ENCODE measurements at places on chromosomes 3 and 15.

GRCh38 chr15:74277242-74277810 is 41.2 kb downstream of the CCDC33 start:
- no peak for DNase-seq

- no peak for DNase-seq
These were observed 6.8 kb downstream of the TMPRSS7 start for GRCh38 chr3:112041321-112041720.

- no peak for DNase-seq
These were observed 164.1 kb downstream of the ARRDC4 start for GRCh38 chr15:98124581-98124980.

DNA sequence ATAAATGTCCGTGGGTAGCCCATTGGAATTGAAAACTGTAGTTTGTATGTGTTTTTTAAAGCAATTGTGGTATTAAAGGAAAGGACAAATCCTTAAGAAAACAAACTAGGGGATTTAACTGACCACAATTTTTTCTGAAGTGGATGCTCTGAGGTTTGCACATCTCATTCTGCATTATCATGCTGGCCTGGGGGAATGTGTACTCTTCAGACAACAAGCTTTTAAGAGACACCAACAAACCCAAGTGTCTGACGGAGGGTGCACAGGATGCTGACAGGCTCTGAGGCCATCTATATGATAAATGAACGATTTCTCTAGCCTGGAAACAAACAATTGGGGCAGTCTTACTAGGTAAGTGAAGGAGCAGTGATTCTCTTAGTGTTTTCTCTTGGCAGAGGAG is 9.1 kb downstream of the LINS1 start:
- DNase-seq, result no peak

DNA sequence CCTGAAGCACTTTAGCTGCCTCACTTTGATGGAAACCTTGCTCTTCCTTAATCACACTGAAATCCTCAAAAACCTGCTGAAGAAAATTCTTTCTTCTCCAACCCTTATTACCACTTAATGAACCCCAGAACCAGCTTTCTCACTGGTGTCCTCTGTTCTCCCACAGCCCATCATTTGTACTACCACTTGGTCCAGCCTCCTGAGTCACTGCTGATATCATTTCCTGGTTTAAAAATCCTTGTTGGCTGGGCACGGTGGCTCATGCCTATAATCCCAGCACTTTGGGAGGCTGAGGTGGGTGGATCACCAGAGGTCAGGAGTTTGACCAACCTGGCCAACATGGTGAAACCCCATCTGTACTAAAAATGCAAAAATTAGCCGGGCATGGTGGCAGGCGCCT is 418.6 kb upstream of the KCNMB2 start:
- no peak for DNase-seq

DNA sequence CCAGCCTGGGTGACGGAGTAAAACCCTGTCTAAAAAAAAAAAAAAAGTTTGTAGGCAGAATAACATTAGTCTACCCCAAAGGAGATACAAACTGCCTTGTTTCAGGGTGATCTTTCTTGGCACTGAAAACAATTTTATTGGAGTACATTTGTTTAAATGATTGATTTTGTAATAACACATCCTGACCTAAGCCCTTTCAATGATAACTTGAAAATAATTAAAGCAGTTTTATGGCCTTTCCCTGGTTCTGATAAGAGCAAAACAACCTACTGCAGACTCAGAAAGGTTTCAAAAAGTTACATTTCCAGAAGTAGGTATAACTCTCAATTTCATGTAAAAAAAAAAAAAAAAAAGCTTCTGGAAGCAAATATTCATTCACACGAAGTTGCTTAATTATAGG is 164.4 kb downstream of the ISL2 start:
- DNase-seq, result no peak

DNA sequence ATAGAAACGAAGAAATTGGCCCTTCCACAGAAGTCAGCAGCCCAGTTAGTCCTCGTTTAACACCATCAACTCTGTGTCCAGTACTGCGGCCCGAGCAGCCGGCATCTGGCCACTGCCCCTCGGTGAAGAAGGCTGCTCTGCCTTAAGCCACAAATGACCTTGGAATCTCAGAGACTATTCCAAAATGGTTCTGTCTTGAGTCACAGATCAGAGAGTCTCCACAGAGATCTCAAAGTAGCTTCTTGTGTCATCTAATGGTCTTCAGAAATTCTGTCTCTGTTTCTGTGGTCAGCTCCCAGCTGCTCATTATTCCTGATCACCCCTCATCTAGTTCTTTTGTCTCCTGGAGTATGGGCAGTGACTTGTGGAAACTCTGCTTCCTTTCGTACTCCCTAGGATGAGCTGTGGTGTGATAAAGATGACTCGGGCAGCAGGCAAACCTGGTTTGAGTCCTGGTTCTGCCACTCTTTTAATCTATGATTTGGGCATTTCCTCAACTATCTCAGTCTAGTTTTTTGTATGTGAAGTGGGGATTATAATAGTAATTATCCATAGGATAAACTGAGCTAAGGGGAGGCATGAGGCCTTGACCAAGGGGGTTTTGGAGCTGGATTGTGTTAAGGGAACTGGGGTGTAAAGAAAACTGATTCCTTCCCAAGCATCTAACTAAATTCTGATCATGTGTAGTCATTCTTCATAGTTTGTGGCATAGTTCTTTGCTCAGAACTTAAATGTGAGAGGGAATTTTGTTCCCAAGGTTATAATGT is 22.6 kb downstream of the CRTC3 start:
- no peak for DNase-seq

DNA sequence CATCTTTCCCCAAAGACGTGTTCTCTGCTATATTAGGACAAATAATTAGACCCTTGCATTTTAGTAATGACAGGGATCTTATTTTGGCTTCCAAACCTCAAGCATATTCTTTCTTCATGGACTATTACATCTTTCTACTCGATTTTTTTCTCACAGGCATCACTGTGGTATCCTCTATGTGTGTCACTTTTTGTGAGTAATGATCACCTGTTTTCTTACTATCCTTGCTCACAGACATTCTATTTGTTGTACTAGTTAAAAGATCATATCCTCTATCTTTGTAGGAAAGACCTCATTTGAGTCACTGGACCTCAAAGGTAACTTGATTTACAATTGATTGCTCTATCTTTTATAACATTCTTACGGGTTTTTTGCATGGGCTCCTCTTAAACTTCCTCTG is 6.8 kb downstream of the C3orf80 start:
- DNase-seq, result no peak

DNA sequence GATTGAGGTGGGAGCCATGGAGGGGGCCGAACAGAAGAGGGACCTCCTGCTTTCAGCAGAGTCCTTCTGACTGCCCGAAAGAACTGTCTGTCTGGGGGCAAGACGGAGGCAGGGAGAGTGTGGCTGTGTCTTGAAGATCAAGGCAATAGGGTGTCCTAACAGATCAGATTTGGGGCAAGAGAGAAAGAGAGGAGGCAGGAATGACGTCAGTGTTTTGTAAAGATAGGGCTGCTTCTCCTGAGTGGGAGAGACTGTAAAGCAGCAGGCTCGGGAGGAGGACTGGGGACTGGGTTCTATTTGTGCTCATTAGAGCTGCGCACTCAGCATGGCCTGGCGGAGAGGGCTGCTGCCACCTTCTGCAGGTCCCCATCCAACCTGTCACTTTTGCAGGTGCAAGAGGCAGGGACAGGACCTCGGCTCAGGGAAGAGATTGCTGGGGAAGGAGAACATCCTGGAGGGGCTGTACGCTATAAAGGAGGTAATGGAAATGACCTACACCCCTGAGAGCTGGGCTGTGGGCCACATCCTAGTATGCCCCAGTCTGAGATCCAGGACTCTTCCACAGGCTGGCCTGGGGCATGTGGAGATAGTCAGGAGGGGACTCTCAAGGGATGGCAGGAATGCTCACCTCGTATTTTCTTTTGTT is 29.0 kb upstream of the FGD5 start:
- DNase-seq, result no peak

- DNase-seq, result no peak
These were observed 168.5 kb upstream of the NSMCE3 start for GRCh38 chr15:29437888-29438702.

- DNase-seq, result no peak
These were observed 139.6 kb downstream of the PTPRG start for GRCh38 chr3:61701011-61701410.

GRCh38 chr3:5428607-5429516 is 241.4 kb downstream of the EDEM1 start:
- DNase-seq, result no peak

- DNase-seq, result no peak
These were observed 216.9 kb upstream of the CDIN1 start for GRCh38 chr15:36362509-36362915.

DNA sequence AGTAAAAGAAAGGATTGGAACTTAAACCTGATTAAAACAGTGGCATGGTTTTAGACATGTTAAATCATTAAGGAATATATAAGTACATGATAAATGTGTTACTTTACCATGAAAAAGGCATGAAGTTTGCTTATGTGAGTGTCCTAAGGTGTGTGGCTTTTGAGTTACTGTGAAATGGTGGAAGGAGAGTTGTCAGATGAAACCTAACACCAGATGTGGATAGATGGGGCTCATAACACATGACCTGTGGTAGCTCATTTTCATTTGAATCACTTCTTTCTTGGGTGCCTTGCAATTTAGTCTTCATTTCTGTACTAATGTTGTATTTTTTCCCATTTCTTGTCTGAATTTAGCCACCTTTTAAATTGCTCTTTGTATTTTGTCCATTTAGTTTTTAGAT is 13.0 kb downstream of the MEF2A start:
- DNase-seq, result no peak
